CD4-positive, alpha-beta T cell treated with Interleukin-4 for 4 hours (primary cell): ENCODE measurements at places on chromosomes 3 and 15.

DNA sequence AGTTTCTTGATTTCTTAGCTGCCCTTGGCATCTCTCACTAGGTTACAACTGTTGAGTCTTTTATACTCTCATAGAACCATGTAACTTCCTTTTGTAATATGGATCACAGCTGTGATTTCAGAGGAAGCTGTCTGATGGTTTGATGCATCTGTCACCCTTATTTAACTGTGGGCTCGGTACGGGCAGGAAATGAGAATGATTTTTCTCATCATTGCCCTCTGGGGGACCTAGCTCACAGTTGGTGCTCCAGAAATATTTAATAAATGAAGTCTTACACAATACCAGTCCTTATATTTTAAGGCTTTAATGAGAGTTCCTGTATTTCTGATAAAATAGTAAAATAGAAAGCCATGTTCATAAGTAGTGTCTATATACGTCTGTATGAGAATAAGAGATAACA lies 151.2 kb downstream of the EBLN2 start:
- DNase-seq, result no peak

GRCh38 chr3:6717026-6717943 lies 143.6 kb upstream of the GRM7 start:
- no peak for DNase-seq

- no peak for DNase-seq
These were observed 2.6 kb upstream of the DPPA4 start for GRCh38 chr3:109339714-109340648.

GRCh38 chr15:73942751-73943270 lies 16.5 kb downstream of the LOXL1 start:
- no peak for DNase-seq

DNA sequence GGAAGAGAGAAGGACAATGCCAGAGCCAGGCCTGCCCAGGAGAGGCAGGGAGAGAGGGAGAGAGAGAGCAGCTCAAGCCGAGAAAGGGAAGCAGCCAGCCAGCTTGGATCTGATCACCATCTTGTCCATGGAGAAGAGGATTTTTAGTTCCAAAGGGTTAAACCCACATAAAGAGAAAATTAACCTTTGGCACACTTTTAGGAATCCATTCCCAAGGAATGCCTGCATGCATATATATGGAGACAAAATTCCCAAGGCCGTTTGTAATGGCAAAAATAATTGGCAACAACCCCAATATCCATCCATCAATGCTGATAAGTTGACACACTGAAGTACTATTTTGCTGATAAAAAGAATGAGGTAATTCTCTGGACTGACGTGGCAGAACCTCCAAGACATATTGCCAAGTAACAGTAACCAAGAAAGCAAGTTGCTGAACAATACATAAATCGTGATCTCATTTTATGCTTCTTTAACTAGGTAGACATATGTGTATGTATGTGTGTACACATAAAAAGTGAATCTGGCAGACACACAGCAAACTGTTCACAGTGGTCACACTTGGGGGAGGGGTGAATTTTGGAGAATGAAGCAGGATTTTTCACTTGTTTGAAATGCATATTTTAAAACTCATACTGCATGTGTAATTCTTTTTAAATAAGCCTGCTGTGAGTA lies 7.5 kb upstream of the STRA6 start:
- DNase-seq, result no peak

DNA sequence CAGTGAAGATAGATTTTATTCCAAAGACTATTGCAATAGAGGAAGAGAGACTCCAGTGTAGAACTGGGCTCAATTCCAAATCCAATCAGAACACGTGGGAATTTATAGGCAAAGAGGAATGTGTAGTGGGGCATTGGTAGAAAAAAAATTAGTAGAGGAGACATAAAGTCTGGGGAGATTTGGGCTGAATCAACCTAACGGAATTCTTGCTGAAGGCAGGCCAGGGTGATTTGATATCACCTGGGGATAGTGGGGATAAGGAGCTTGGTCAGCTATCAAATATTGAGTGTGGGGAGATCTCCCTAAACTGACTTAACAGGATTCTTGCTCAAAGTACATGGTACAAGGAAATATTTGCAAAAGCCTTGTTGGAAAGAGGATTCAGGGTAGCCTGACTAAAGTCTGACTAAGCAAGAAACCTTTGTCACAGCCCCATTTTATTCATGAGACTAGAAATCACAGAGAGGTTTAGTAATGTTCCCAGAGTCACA lies 29.6 kb downstream of the SST start:
- no peak for DNase-seq

GRCh38 chr3:16883057-16883722 lies 1.6 kb upstream of the PLCL2 start:
- DNase-seq, result no peak

DNA sequence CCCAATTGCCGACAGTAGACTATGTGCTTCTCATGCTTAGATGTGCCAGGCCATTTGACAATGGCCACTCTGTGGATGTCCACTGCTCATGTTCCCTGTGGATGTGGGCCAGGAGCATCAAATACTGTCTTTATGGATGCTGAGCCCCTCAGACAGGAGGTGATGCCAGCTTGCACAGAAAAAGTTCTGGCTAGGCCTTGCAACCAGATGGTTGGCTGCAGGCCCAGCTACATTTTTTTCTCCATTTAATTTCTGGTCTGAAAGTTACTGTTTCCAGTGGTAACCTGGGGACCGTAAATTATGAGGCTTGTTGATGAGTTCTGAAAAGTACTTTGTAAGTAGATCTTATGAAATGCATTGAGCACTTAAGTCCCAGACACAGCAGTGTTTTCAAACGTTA lies 228.5 kb downstream of the CHL1 start:
- no peak for DNase-seq

- no peak for DNase-seq
These were observed 142.9 kb upstream of the TP63 start for GRCh38 chr3:189488241-189488767.

GRCh38 chr15:101045835-101046691 lies 126.9 kb downstream of the LRRK1 start:
- DNase-seq, result no peak

GRCh38 chr15:61275901-61276300 lies 46.8 kb upstream of the RORA start:
- no peak for DNase-seq

DNA sequence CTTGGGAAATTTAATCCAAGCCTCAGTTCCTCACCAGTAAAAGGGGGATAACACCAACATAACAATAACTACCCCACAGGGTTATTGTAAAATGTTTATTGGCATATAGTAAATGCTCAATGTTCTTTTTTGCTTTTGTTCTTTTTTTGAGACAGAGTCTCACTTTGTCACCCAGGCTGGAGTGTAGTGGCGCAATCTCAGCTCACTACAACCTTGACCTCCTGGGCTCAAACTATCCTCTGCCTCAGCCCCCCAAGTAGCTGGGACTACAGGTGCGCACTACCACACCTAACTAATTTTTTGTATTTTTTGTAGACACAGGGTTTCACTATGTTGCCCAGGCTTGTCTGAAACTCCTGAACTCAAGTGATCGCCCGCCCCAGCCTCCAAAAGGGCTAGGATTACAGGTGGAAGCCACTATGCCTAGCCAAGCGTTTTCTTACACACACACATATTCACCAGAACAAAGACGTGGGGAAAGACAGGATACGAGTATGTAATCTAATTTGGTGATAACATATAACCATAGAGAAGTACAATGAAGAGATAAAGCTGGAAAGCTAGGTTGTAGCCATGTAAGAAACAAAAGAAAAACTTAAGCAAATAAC lies 11.7 kb downstream of the STAG1 start:
- DNase-seq, result no peak
